Foreskin keratinocyte (primary cell): ENCODE measurements at places on chromosomes 3 and 15. TPM values are rescaled to one million over a fixed set of nuclear protein-coding genes. Genes with fewer than 3 reads are reported as not detected.

- no peak for DNase-seq
These were observed 107.6 kb downstream of the OXNAD1 start for GRCh38 chr3:16372362-16373292.

DNA sequence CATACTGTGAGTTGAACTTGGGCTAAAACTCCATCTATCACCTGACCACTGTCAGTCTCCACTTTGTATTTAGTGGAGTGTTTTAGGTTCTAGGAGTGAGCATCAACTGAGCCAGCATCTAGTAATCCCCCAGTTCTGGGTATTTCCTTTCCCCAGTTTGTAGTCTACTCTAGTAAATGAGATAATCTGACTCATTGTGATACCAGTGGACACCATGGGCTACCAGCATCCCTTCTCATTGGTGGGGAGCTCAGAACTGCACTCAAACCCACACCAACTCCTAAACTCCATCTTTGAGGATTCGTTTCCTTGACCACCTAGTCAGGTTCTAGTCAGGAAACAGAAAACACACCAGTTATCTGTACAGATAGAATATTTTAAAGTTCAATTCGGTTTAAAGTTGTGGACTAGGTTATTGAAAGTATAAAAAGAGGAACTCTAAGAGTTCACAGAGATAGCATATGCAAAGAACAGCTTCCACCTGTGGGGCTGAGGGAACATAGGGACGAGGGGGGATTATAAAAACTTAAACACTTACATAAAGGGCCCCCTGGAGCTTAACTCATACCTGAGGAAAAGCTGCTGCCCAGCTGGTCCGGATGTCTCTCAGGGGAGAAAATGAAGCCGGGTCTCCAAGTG is 36.0 kb downstream of the LEO1 start:
- no peak for DNase-seq

DNA sequence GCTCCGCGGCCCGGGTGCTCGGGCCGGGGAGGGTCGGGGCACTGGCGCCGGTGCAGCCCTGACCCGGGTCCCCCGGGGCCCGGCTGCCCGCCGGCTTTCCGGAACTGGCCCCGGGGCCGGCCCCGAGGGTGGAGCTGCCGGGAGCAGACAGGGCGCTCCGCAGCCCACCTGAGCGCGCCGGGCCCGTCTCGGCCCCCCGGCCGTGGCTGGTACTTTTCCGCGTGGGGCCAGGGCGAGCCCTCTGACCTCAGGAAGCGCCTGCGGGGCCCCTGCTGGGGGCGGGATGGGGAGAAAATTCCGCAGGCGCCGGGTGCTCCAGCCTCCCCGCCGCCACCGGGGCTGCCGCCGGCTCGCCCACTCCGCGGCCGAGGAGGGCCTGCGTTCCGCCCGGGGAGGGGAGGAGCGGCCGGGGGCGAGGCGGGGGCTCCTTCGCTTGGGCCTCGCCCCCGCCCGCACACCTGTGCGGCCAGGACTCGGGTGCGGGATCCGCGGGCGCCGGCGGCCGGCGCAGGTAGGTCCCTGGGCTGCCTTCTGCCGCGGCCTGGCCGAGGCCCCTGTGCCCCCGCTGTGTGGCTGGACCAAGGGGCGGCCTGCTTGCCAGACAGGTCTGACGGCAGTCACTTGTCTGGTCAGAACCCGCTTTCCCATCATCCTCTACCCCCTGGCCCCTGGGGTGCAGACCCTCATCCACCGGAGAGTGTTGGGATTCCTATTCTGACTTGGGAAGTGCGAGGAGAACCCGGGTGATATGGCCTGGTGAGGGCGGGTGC is 3.5 kb downstream of the FURIN start:
- no peak for DNase-seq

HYAL3 gene
- polyA plus RNA-seq, result 11.4 and 12.4 TPM in 2 replicates

SLC2A2 gene
- not detected in 2 replicates for polyA plus RNA-seq

SPINT1 gene
- polyA plus RNA-seq, result 112 and 117 TPM in 2 replicates

PRSS50 gene
- polyA plus RNA-seq, result not detected in 2 replicates

TGM5 gene
- not detected in 2 replicates for polyA plus RNA-seq

HLTF gene
- polyA plus RNA-seq, result 3.4 and 3.5 TPM in 2 replicates
